Fibroblast of skin of left biceps (primary cell): ENCODE measurements at places on chromosomes 7 and 10.

DNA sequence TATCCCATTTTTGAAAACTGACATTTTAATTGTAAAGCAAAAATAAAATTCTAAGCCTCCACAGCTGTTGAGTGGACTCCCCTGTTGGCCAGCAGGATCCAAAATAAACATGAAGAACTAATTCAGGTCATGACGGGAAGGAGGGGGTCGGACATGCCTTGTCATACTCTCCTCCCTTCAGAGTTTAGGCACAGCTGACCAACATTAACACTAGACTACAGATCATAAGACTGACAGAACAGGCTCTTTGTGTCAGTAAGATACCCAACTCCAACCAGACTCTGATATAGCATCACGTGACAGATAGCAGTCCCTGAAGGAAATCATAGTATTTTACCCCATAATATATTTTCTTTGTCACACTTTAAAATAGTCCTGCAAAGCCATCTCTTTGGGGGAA lies 20.9 kb upstream of the ZNF12 start:
- DNase-seq = no peak

DNA sequence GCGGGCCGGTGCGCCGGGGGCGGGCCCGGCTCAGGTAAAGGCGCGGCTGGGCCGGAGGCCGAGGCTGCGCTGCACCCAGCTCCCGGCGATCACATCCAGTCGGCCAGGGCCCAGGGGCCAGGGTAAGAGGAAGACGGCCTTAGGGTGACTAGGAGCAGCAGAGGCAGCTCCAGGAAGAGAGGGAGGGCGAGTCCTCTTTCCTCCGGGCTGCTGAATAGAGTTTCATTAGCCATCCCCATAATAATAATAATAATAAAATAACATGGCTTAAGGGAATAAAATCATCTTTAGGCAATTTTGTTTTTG lies 44.8 kb upstream of the CDK1 start:
- no peak for DNase-seq

- DNase-seq = no peak
Observed at GRCh38 chr7:26143298-26144048, 8.5 kb upstream of the NFE2L3 start.

DNA sequence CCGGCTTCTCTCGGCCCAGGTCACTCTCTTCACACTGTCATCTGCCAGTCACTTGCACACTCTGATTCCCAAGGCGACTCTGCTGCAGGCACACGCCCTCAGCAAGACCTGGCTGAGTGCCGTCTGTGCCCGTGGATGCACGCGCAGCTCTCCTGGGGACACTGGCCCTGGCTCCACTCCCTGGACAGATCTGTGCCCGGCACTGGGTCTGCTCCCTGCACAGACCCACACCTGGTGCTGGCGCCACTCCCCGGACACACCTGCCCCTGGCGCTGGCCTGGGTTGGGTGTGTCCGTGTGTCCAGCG lies 133.2 kb downstream of the DNAJB6 start:
- DNase-seq = no peak

DNA sequence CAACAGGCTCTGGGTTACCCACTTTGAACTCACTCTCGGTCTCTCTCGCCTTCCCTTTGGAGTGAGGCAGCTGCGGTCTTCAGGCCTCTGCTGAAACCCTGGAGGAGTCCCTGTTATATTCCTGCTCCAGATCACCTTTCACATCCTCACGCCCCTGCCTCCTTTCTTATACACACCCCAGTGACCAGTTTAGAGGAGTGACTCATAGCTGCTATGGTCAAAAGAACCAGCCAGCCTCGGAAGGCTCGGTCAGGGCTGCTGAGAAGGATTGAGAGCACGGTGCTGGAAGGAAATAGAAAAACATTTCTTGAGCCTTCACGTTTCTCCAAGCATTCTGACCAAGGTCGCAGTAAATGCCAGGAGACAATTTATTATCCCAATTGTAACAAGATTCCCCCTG lies 28.3 kb upstream of the SVOPL start:
- no peak for DNase-seq
